ENCODE measurements at places on chromosomes 12 and 14. TPM values are rescaled to one million over a fixed set of nuclear protein-coding genes. Genes with fewer than 3 reads are reported as not detected.
A peak's percentile ranks its signal among the peaks of the same experiment; 100 is the strongest.

The CFAP54 gene
- 0.64 TPM for total RNA-seq

GRCh38 chr12:53820514-53821306 lies 68.9 kb upstream of the CISTR start:
- DNase-seq = no peak

- DNase-seq = no peak
These were observed 40.2 kb downstream of the TEAD4 start for GRCh38 chr12:2999265-2999841.

DNA sequence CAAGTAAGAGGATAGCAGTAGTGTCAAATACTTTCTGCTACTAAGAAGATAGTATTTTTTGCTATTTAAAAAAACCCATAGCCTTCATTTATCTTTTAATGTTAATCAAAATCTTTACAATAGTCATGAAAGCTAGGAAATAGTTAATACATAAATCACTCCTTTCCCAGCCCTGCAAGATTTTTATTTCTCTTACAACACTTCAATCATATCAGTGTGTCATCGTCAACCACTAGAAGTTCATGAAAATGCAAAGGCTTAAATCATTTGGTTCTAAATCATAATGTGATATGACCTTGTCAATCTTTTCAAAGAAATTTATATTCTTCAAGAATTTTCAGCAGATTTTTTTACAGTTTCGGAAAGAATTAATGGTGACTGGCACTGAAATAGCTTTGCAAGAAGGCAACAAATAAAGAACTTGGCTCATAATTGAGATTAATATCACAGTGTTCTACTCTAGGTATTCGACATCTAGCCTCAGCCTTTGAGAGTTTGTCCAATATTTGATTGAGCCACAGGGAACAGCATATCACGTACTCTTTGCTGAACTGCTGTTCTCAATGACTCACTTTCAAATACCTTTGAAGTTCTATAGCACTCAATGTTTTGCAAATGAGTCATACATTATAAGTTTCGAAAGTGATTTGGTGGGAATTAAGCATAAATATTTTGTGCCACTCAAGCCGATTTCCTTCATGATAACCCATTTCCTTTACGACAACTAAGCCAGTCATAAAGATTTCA lies 384.0 kb upstream of the FOXG1 start:
- peak; percentile 35 for DNase-seq

DNA sequence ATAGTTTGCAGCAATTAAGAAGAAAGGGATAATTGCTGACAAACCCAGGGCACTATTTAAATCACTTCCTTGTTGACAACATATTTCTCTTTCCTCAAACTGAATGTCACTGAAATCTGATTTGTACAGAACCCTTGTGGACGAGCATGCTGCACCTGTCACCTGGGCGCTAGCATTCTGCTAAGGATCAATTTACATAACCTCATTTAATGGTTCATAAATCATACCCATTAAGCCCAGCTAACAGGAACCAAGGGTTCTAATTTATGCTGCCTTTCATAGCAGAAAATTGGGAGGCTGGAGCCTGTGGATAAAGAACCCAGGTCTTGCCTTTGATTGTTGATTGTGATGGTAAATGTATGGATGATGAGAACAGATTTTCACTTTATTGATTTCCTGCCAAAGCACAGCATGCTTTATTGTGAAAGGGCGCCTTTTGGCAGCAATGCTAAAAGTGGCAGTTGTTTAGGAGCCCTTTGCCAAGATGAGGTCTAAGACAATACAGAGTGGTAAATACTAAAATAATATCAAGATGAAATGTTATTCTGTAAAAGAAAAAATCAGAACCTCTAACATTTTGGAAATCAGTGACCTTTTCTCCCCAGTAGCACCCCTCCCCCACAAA lies 95.4 kb downstream of the NKX2-1 start:
- DNase-seq = no peak

DNA sequence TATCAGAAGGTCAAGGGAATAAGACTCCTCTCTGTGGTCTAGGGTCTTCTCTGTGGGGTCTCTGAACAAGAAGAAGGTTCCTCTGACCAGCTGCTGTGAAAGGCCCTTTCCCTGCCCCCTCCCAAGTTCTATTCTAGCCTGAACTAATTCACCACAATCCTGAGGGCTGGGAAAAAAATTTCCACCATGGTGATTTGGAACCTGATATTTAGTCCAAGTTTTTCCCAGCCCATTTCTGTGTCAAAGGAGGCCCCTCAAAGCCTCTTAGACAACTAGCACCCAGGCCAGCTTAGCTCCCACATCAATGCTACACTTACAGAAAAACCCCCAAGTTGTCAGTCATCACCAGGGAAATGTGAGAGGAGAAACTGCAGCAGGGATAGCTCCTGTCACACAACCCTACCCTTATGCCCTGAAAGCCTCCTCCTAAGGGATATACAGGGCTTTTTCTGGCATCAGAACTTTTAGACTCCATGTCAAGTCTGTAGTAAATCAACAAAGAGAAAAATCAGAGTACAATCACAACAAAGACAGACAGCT lies 4.5 kb downstream of the FMNL3 start:
- DNase-seq = no peak

The SLC17A8 gene
- total RNA-seq = not detected

DNA sequence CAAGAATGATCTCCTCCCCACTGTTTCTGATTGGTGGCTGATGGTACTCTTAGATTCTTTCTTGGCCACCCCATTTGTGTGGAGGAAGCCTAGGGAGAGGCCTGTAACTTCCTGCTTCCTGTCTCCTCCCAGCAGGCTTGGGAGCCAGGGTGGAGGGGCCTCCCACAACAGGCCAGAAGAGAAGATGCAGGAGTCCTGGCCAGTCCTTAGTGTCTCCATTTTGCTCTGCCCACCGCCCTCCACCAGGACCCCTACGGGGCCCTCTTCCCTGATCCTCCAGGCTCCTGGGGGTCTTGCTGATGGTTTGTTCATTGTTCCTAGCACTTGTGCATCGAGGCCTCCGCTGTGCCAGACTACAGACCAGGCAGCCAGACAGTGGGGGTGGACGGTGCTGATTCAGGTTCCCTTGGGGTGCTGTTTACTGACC lies 6.8 kb downstream of the TSPAN9 start:
- no peak for DNase-seq

GRCh38 chr14:106844608-106845285 lies 1318.4 kb downstream of the TMEM121 start:
- no peak for DNase-seq

DNA sequence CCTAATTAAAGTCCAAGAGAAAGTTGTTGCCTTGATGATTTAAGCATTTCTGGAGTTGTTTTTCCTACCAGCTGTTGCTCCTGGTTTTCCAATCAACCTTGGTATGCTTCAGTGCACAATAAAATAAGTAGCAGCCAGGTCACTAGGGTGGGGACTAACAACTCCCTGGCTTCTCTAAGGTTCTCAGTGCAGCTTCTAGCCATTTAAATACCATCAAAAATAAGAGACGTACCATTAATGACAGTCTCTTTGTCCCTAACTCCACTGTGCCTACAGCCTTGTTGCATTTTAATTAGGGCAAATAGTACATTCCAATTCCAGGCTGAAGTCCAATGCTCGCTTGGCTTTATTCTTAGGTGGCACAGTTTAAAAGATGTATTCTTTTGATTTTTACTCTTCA lies 11.8 kb downstream of the STON2 start:
- no peak for DNase-seq

DNA sequence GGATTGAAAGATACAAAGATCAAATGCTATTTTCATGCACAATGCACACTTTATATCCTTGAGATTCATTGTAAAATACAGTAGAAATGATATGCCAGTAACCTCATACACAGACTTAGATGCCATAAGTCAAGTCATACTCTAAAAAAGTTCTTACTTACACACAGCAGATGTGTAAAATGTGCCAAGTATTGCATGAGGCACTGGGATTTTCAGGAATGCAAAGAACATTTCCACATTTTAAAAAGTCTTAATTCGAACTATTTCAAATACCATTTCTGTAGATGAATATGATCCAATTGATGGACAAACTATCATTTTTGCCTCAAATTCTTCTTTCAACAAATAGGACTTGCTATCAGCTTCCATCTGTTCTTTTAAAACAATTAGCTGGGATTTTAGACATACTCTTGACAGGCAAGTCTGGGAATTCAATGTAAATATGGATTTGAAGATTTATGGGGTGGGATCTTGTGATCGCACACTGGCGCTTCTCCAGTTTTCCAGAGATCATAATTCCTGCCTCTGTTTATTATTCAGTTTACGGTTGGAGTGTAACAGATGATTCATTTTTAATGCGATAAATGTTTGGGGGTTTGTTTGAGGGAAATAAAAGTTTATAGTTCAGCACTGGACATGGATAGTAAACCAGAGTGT lies 183.8 kb downstream of the PAX9 start:
- no peak for DNase-seq

- no peak for DNase-seq
These were observed 29.8 kb upstream of the LTBP2 start for GRCh38 chr14:74641601-74642391.

DNA sequence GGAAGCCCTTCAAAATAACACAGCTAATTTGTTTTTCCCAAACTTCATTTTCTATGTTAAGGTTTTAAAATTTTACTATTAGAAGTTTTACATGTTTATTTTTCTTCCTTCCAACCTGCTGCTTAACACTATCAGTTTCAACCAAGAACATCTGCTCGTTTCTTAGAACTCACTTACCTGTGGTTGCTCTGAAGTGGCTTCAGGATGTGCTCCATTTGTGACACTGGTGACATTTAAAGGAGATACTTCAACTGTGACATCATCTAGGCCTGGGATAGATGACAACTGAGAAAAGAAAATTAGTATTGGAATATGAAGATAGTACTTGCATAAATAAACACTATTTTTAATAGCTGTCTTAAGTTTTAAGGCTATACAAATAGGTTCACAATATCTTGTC lies 17.9 kb downstream of the WASHC3 start:
- no peak for DNase-seq

DNA sequence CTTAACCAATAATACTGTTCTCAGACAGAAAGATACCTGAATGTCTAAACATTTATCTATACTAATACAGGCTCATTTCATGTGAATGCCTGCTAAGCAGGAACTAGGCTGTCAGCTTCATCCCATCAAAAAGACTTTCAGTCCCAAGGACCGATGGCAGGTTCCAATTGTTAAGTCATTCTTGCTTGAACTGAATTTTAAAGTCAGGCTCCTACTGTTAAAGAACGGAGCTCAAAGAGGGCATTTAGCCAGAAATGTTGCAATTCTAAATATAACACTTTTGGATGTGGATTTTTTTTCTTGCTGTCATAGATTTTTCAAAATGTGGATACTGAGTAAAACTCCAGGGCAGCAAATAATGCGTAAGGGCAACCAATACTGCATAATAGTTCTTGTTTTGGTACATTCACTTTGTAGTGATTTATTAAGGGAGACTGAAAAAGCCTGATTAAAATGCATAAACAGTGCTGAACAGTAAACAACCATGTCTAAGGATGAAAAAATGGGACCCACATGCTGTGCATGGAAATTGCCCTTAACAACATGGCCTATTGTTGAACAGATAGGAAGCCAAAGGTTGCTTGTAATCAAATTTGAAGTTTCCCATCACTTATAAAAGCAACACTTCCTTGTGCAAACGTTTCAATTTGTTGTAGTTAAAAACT lies 38.6 kb upstream of the DBX2 start:
- no peak for DNase-seq
